COLO829 (cell line): ENCODE measurements at places on chromosomes 1 and 21.

DNA sequence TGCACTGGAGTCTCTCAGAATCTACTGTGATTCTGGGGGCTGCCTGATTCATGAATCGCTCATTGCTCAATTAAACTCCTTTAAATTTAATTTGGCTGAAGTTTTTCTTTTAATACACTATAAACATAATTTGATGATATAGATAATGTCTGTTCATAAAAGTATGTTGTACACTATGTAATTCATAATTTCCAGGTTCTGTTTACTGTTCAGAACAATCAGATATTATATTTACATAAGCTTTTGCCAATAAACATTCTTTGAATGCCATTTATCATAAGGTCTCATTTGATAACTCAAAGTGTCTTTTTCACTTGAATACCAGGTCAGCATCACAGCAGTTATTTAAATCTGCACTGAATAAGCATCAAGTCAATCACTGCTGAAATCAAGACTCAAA, 39.6 kb downstream of the PIGK start:
- no peak for DNase-seq

- no peak for DNase-seq
These were observed 9.0 kb upstream of the CSRP1 start for GRCh38 chr1:201515895-201516294.

DNA sequence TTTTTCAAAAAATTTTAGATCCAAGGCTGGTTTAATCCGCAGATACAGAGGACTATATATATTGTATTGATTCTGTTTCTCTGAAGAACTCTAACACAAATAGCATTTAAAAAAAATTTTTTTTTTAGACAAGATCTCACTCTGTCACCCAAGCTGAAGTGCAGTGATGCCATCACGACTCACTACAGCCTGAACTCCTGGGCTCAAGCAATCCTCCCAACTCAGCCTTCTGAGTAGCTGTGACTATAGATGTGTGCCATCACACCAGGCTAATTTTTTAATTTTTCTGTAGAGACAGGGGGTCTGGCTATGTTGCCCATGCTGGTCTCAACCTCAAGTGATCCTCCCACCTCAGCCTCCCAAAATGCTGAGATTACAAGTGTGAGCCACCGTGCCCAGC, 3.0 kb downstream of the ANKRD45 start:
- no peak for DNase-seq

DNA sequence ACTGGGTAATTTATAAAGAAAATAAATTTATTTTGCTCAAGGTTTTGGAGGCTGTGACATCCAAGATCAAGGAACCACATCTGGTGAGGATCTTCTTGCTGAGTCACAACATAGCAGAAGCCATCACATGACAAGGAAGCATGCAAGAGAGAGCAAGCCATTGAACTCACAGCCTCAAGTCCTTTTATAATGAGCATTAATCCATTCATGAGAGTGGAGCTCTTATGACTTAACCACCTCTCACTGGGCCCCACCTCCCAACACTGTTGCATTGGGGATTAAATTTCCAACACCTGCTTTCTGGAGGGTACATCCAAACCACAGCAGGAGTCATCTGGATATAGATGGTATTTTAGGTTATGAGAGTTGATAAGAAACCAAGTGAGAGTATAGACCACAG, 20.6 kb upstream of the EGLN1 start:
- DNase-seq, result no peak

GRCh38 chr1:201686714-201687455, 142.1 kb upstream of the IPO9 start:
- no peak for DNase-seq

DNA sequence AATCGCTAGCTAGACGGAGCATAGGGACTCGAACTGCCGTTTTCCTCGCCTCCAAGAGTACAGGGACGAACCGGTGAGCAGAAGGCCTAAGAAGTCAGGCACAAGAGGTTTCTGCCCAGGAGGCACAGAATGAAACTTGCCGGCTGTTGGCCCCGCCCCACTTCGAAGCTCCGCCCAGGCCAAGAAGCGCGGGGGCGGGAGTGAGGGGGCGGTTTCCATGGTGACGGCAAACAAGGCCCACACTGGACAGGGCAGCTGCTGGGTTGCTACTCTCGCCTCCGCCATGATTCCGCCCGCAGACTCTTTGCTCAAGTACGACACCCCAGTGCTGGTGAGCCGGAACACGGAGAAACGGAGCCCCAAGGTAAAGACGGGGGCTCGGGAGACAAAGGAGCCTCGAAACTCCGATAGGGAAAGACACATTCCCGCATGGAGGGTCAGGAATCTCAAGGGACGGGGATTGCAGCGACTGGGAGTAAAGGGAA, at the start of gene DNALI1:
Gene DNALI1 (plus strand): TSS at position 229 of the 485 bp plus-strand sequence. CDS start 55 bp downstream, at position 284.
- DNase-seq, result peak; percentile 44

GRCh38 chr1:109531826-109532364, 7.8 kb upstream of the GPR61 start:
- DNase-seq, result no peak

GRCh38 chr1:228178737-228179684, 13.4 kb downstream of the IBA57 start:
- no peak for DNase-seq
